ENCODE measurements at places on chromosomes 7 and 10.

GRCh38 chr10:81472927-81473470, 402.0 kb upstream of the NRG3 start:
- DNase-seq, result no peak

DNA sequence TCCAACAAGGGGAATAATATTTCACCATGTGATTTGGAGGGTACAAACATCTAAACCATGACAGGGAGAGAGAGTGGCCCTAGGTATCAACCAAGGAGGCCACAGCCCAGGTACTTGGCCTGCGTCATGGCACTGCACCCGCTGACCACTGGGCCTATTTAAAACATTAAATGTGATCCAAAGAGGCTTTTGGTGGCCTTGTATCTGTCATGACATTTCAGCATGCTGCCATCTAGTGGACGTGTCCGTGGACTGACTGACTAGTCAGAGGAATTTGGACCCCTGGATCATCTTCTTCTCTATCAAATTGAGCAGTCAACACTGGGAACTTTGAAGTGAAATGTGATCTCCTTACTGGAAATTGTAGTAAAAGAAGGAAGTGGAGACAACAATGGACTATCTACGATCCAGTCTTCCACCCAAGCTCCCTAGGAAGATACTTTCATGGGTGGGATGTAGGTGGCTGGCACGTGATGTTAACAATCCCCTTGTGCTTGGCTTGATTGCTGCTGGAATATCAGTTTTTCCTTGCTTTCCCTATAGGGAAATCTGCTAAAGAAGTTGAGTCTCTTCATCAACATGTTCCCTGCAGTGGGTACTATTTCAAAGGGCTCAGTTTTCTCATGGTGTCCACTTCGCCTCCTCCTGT, 24.6 kb upstream of the ITGA8 start:
- DNase-seq, result no peak

GRCh38 chr10:91550021-91550420, 82.8 kb downstream of the PPP1R3C start:
- DNase-seq, result no peak

GRCh38 chr7:12235970-12236369, 24.9 kb downstream of the TMEM106B start:
- no peak for DNase-seq

DNA sequence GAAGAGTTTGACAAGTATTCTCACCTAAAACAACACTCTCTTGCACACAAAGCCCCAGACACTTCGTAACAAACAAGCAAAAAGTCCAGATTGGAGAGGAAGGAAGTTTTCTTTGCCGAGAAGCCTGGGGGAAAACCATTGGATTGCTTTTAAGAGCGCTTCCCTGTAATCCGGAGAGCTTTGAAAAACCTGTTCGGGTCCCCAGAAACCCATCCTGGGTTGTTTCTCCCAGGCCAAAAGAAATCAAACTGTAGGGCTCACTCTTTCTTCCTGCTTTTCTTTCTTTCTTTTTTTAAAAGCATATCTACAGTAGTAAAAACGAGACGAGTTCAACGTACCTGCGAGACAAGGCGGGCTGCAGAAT, 655 bp downstream of the SP8 start:
- no peak for DNase-seq

DNA sequence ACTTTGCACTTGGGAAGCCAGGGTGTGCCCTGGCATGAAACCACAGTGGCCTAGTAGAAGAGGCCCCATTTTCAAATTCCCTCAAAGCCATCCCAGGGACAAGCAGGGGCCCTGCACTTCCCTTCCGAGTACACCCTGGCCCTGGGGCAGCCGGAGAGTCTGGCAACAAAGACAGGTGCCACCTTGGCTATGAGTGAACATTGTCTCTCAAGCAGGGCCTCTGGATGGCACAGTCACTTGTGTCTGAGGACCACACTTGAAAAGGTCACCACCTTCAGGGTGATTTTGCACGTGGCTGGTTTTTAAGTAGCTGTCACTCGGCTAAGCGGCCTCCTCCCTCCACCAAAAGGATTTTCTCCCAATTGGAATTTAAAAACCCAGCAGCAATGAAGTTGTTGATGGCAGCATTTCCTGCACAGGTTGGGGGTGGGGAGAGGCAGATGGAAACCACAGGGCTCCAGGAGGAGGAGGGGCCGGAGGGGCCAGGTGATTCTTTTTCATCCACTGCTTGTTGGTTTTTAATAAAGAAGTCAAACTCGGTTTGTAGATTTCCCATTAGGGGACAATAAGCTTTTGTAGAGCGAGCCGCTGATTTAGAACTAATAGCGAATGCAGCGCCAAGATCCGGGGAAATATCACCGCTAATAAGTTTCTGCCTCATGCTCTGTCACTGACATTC, 33.9 kb downstream of the C10orf105 start:
- DNase-seq, result no peak

DNA sequence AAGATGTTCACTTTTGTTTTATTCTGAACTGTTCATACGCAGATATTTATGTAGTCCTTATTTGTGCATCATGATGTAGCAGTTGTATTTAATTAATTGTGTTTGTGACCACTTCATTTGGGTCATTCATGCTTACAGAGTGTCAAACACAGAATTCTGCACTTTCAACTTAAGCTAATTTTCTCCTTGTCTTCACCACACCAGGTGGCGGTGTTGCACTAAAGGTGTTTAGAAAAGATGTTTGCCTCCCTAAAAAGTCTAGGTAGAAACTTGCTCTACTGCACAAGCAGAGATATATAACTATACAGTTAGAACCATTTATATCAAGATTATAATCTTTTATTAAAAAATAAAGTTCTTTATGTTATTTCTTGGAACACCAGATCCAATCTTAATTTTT, 1.3 kb upstream of the TAS2R38 start:
- no peak for DNase-seq

DNA sequence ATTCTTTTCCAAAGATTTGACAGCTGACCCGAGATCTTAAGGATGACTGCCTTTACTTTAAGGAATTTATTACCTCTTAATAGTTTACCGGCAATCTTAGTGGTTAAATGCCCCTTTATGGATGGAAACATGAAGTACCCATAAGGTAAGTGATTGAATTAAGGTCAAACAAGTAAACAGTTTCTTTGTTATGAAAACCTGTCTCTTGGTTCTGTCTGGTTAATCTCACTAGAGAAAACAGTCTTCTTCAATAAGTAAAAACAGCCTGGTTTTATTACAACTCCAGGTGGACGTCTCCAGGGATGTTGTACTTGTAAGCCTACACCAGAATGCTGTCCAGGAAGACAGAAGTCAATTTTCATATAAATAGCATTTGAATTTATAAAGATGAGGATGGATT, 161.8 kb upstream of the MTPN start:
- no peak for DNase-seq

- no peak for DNase-seq
Observed at GRCh38 chr7:81690688-81691087, 79.2 kb downstream of the HGF start.

DNA sequence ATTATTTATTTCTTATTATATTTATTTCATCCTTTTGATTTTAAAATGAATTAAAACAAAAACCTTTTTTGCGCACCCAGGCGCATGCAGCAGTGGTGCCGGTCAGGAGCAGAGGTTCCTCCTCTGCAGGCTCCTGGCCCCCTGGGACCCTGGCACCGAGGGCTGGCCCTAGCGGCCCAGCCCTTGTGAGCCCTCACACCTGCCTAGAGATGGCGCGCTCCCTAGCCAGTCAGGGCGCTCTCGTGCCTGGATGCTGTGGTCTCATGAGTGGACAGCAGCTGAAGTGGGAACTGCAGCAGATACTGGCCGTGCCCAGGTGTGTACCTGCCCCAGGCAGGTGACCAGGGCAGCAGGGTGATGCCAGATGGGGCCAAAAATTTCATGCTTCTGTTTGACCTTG, 13.8 kb downstream of the RET start:
- no peak for DNase-seq

- DNase-seq, result no peak
Observed at GRCh38 chr7:121041516-121042148, 53.1 kb downstream of the CPED1 start.

- DNase-seq, result no peak
Observed at GRCh38 chr10:58241346-58241745, 26.3 kb downstream of the IPMK start.

DNA sequence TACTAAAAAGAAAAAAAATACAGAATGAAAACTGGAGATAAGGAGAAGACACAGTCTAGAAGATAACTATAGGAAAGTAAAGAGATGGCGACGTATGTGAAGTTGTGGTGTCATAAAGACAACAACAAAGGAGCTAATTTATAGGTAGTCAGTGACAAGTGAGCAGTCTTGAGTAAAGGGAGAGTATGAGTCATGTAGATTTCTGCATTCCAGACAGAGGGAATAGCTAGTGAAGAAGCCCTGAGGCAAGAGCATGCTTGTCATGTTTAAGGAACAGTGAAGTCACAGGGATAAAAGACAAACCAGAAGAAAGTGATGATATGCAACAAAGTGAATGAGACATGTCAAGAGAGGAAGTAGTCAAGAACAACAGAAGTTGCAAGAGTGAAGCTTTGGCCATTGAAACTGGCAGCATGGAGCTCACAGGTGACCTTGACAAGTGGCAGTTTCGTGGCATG, 2.3 kb upstream of the MIOS start:
- DNase-seq, result no peak

- no peak for DNase-seq
Observed at GRCh38 chr10:131675104-131675503, 225.7 kb upstream of the PPP2R2D start.

GRCh38 chr7:148058753-148059152, 531.8 kb upstream of the C7orf33 start:
- DNase-seq, result no peak

- DNase-seq, result no peak
Observed at GRCh38 chr7:151244841-151245346, 3.6 kb downstream of the SMARCD3 start.

GRCh38 chr7:47552621-47553020, 29.3 kb downstream of the TNS3 start:
- DNase-seq, result no peak

GRCh38 chr10:63549810-63550209, 28.6 kb downstream of the REEP3 start:
- no peak for DNase-seq

DNA sequence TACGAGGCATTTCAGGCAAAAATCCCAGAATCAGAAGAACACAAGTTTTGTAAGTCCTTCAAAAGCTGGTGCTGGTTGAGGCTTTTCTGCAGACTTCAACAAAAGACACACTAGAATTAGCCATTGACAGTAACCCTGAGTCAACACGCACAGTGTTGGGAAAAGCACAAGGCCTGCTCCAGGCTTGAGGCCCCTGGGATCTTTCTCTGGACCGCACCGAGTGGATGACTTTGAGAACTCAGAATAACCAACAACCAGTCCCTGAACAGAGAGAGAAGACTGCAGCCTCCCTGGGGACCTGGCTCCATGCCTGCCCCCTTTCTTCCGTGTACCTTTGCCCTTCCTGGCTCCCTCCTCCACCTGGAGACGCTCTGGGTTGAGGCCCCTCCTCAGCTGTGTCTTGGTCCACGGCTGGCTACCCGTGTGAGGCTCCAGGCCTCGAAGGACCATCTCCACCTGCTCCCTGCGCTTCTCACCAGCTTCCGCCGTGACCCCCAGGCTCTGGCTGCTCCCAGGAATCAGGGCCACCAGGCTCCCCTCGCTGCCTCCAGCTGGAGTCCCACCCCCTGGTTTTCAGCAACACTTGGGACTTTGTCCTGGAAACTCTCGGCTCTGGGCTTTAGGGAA, 28.4 kb downstream of the DIP2C start:
- no peak for DNase-seq

GRCh38 chr10:49012603-49013002, 73.0 kb upstream of the LRRC18 start:
- no peak for DNase-seq

GRCh38 chr10:16811765-16812164, 5.5 kb downstream of the RSU1 start:
- DNase-seq, result no peak

All from NCI-H187 (cell line).